ENCODE measurements at places on chromosomes 12 and 14.
A peak's percentile ranks its signal among the peaks of the same experiment; 100 is the strongest.

- DNase-seq: no peak
These were observed 777.9 kb downstream of the FSCB start for GRCh38 chr14:43729143-43729542.

DNA sequence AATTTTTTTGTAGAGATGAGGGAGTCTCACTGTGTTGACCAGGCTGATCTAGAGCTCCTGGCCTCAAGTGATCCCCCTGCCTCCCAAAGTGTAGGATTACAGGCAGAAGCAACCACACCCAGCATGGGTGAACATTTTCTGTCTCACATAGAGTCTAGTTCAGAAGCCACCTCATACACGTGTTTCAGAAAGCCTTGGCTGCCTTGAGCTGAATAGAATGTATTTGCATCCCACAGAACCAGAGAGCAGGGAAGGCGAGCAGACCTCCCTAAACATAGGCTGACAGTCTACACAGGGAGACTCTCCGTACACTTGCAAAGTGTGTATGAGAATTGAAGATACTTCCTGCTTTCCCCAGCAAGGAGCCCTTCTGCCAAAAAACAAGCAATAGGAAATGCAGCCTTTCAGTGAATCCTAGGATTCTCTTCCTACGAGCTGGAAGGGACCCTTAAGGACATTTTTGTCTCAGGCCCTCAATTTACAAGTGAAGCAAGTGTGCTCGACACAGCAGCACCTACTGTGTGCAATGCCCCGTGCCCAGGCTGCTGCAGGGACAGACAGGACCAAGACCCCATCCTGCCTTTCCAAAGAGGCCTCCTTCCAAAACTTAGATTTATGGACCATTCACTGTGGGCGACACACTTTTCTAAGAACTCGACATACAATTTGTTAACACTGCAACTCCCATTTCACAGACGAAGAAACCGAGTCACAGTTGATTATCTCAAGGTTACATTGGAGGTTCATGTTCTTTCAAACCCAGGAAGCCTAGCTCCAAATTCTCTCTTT, 11.2 kb downstream of the NUAK1 start:
- DNase-seq: no peak

DNA sequence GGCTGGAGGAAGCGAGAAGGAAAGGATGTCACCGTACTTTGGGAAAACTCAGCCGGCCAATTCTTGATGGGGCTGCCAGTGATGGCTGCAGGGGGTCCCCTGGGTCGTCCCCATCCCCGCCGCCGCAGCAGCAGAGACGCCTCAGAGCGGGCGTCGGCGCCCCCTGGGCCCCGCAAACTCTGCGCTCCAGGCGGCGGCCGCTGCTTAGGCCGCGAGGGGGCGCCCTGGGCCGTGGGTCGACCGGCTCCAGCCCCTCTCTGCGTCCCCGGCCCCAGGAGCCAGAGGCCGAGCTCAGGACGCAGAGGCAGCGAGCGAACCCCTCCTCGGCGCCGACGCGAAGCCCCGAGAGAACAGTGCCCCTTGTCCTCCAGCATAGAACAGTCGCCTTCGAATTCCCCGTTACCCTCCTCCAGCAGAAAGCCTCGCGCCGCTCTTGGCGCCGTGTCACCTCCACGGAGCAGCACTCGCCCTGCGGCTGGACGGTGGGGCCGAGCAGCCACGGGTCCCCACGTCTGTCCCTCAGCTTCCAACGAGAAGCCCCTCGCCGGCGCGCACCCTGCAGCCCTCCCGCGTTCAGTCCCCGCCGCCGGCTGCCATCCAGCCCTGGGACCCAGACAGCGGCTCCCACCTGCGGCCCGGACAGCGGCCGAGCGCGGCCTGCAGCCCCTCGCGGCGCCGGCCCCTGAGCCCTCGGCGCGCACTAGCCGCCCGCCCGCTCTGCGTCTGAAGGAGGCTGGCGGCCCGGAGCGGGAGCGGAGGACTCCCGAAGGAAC, 106.6 kb downstream of the PRICKLE1 start:
- DNase-seq: peak; percentile 16

- no peak for DNase-seq
These were observed 186.6 kb upstream of the DIO3 start for GRCh38 chr14:101374373-101375338.

DNA sequence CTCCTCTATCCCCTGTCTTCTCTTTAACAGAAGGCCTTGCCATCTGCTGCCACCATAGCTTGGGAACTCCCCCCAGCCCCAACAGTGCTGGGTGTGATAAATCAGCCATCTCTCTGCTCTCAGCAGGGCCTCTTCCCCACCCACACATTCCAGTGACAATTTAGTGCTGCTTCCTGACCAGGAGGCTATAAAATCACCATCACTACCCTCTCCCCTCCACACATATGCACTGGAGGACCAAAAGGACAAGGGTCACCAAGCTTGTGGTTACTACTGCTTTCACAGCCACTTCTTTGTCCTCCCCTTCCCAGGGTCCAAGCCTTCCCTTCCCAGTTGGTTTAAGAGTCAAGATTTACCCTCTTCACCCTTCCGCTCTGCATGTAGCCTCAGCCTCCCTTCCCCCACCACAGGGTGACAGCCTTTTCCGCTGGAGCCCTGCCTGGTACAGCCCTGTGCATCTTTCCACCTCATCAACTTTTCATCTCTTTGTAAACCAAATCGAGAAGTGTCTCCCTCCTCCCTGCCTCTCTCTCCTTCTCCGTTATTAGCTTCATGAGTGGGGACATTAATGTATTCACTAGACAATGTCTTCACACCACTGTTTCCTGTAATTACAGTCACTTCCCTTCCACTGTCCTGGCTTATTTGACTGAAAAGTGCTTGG, 9.4 kb downstream of the PSMB5 start:
- no peak for DNase-seq

GRCh38 chr14:22602862-22603261, 4.8 kb downstream of the ABHD4 start:
- no peak for DNase-seq

GRCh38 chr12:10111451-10111850, 12.7 kb upstream of the CLEC1A start:
- DNase-seq: no peak

DNA sequence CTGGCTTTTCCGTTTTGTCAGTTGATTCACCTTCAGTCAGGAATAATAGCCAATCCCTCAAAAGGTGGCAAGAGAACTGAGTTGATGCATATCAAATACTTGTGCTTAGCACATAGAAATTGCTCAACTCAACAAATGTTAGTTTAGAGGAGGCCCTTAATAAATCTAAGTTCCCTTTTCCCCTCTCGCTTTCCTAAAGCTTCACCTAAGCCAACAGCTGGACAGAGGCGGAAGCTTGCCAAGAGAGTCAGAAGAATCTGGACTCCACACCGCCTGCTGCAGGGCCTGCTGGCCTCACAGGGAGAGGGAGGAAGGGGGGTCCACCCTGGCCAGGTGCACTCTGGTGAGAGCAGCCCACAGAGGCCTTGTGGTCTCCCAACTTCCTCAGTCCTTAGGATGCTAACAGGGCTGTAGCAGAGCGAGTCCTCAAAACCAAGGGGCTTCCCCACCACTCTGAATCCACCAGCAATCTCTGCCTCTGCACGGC, 213.1 kb downstream of the CHST11 start:
- no peak for DNase-seq

DNA sequence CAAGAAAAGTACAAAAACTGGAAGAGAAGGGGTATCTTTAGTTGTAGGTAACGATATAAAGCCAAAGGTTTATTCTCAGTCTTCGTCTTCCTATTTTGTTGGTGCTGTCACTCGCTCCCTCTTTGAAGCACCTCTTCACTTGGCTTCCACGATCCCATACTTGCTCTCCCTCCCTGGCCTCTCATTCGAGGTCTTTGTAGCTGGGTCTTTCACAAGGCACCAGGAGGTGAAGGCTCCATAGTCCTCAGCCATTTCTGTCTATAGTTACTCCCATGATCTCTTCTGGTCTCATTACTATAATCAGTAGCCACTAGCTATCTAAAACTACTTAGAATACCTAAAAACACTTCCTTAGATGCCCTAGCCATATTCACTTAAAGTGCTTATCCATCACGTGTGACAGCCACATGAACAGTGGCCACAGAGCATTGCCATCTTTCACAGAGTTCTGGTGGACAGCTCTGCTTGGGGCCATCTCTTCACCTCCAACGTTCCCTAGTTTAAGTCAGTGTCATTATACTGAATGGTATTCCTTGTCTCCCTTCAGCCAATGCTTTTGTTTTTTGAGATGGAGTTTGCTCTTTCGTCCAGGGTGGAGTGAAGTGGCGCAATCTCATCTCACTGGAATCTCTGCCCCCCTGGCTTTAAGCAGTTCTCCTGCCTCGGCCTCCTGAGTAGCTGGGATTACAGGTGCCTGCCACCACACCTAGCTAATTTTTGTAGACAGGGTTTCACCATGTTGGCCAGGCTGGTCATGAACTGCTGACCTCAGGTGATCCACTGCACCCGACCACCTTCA, 57.1 kb downstream of the ATP2A2 start:
- no peak for DNase-seq

GRCh38 chr12:58915634-58916033, 4.7 kb downstream of the LRIG3 start:
- DNase-seq: no peak

DNA sequence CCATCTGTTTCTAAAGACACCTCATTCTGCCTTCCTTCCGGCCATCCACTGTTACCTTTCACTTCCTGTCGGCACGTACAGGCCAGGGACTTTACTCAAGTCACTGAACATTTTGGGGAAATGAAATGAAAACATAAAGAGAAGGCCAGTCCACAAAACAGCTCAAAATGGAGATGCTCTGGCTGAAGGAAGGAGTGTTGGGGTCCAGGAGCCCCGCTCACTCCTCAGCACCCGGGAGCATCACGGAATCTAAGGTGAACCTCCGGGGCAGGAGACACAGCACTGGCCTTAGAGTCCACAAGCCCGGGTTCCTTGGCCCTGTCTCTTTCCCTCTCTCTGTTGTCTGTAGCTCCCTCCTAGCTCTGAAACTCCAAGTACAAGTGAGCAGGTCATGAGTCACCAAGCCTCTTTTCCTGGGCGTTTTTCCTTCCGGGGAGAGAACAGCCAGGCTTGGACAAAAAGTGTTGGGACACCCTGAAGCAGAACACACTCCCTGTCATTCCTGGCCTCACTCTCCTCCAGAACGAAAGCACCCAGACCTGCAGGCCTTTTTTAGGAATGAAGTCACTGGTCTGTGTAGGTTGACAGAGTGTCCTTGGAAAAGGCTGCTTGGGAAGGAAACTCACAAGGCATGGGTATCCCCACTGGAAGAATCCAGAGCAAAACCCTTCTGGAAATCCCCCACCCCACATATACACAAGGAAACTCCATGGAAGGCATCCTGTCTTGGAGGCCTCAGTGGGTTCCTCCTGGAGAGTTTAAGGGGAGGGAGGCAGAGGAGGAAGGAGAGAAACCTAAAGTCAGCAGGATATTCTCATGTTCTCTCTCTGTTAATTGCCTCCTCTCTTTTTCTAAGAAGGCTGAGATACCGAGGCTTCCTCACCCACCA, 245.3 kb downstream of the ZFP36L1 start:
- no peak for DNase-seq

DNA sequence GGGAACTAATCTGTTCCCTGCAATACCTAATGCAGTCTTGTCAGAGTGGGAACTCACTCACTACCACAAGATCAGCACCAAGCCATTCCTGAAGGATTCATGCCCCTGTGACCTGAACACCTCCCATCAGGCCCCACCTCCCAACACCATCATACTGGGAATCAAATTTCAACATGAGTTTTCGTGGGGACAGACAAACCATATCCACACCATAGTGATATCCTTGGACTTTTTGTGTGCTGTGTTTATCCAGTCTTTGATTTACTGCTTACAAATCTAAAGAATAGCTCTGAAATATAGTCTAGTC, 243.5 kb downstream of the FBXL14 start:
- DNase-seq: no peak

Data from central memory CD8-positive, alpha-beta T cell (primary cell).